ENCODE measurements at places on chromosomes 4 and X.

- no peak for DNase-seq
These were observed 378.3 kb upstream of the PCDH10 start for GRCh38 chr4:132770776-132771175.

DNA sequence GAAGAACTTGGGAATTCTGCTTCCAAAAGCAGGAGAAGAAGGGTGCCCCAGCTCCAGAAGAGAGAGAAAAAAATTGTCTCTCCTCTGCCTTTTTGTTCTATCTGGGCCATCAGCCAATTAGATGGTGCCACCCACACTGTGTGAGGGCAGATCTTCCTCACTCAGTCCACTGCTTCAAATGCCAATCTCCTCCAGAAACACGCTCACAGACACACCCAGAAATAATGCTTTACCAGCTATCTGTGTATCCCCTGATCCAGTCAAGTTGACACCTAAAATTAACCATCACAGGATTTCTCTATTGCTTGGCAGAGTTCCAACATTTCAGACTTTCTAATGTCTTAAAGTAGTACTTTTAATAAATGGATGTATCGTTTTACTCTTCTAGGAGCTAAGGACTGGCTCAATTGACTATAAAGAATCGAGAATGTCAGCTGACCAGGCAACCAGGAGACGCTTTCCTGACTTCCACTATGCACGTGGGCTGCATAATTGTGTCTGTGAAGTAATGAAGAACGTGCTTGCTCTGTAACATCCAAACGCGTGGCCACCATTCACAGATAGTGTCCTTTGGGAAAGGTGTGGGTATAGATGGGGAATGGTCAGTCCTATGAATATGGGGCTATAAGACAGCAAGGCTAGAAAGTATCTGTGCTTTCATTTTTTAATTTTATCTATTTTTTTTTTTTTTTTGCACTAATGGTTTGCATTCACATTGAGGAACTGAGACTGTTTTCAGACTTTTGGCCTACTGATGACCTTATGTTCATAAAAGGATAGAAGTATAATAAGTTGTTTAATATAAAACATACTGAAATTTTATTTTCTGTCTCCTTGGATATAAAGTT lies 9.9 kb upstream of the SMIM20 start:
- no peak for DNase-seq

GRCh38 chr4:63717384-63717783 lies 691.9 kb downstream of the TECRL start:
- DNase-seq = no peak

DNA sequence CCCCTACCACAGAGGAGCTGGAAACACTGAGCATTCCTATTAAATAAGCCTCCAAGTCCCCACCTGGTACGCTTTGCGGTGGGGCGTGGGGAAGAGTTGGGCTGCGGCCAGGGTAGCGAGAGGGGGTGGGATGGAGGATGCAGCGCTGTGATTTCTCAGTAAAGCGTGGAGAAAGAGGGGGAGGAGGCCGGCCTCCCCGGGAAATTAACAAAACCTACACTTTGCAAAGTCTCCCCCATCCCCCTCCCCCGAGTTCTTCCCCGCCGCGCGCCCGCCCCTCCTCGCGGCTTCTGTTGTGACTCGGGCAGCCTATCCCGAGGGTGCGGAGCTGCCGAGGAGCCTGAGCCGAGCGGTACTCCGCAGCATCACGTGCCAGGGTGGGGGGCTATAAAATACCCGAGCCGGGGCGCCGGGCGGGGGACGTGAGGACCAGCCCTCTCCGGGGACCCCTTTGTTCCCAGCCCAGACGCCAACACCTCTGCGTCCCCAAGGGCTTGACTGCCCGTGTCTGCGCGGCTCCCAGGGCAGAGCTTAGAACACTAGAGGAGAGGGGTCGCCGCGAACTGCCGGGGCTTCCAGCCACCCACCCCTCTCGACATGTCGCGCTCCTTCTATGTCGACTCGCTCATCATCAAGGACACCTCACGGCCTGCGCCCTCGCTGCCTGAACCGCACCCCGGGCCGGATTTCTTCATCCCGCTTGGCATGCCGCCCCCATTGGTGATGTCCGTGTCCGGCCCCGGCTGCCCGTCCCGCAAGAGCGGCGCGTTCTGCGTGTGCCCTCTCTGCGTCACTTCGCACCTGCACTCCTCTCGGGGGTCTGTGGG lies at the start of gene GSX2:
Gene GSX2 (plus strand): TSS at position 416 of the 827 bp plus-strand sequence. CDS start 182 bp downstream, at position 598.
- no peak for DNase-seq

- DNase-seq = no peak
These were observed 306.1 kb downstream of the BCOR start for GRCh38 chrX:39791691-39792090.

- no peak for DNase-seq
These were observed at the start of gene EGFL6 for GRCh38 chrX:13569479-13570260. TSS of gene EGFL6 (plus strand) at chrX:13569601. CDS start at chrX:13569862, 261 bp downstream.

DNA sequence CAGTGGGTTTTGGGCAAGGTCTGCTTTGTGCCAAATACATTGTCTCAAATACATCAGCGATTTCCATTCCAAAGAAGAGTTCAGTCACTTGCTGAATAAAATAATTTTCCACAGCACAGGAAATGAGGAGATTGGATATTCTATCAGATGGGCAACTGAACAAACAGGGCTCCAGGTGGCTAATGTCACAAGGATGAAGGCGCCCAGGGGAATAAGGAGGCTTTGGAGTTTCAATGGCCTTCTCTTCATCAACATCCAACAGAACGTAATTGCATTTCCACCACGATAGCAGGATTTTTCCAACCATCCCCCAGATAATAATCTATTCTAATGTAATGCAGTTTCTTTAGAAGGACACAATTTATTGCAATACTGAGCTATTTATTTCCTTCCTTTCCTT lies 104.7 kb upstream of the KLHL13 start:
- no peak for DNase-seq

- DNase-seq = no peak
These were observed 68.3 kb downstream of the SLIT2 start for GRCh38 chr4:20319825-20320612.

- DNase-seq = no peak
These were observed 512 bp upstream of the TMEM131L start for GRCh38 chr4:153465615-153466080.

GRCh38 chrX:93419642-93420041 lies 253.7 kb downstream of the NAP1L3 start:
- DNase-seq = no peak

- DNase-seq = no peak
These were observed 260.6 kb upstream of the BOD1L1 start for GRCh38 chr4:13888112-13888511.

GRCh38 chrX:24335871-24336270 lies 22.0 kb upstream of the SUPT20HL2 start:
- DNase-seq = no peak

- DNase-seq = no peak
These were observed 1.1 kb upstream of the SH3BP2 start for GRCh38 chr4:2791518-2792395.

GRCh38 chr4:128737098-128737513 lies 72.4 kb upstream of the JADE1 start:
- no peak for DNase-seq

DNA sequence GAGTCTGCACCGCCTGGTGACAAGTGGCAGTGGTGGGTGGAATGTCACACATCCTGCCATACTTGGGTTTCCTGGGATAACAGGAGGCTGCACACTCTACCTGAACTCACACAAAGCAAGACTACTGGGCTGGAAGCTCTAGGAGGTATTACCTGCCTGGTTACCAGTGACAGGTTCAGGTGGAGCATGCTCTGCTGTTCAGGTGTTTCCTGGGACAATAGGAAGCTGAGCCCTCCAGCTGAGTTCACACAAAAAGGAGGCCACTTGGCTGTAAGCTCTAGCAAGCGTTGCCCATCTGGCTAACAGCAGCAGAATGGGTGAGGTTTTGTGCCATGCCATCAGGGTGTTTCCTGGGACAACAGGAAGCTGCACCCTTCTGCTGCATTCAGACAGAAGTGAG lies 17.4 kb upstream of the UGT2B7 start:
- DNase-seq = no peak

DNA sequence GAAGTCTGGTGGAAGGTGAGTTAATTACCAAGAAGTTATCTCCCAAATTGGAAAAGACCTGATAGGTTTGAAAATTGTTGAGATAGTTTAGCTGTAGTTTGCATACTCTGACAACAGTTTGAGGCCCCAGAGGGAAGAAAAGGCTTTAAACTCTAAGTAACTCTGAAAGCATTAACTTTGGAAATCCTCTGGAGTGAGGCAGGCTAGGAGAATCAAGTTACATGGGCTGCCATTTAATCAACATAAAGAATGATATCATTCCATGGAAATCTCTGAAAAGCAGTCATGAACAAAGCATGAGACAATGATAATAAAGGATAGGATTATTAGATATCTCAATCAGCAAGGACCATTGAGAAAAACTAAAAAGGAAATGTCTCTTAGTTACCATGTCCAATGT lies 647.1 kb downstream of the ANKRD50 start:
- DNase-seq = no peak

DNA sequence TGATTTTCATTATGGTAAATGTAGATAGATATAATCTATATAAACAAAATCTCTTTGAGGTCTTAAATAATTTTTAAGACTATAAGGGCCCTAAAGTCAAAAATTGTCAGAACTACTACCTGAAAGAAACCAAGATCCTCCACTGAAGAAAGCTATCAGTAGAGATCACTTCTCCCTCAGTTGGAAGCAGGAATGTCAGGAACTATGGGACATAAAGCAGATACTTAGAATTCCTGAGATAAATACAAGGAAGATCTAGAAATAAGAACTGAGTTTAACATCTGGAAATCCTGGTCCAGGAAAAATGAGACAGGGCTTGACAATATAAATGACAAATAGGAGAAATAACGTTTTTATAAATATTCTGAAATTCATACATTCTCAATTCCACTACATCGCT lies 97.2 kb downstream of the ADAMTS3 start:
- DNase-seq = no peak

DNA sequence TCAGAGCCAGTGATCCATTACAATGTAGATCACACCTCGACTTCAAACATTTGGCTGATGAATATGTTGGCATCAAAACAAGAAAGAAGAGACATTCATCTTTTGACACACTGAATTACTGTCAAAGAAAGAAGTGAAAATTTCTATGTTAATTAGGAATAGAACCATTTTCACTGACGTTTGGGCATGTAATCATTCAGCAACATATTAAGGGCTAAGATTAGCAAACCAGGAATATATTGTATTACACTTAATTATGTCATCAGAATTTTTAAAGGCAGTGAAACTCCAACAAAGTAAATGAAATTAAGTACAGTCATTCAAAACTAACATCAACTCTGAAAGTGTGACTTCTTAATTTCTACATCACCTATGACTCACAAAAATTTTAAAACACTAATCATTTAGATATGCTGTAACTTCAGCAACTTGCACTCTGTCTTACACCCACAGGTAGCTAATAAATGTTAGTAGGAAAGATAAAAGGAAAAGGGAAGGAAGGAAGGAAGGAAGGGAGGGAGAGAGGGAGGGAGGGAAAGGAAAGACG lies 1.4 kb upstream of the SMR3A start:
- DNase-seq = no peak

- DNase-seq = no peak
These were observed 26.7 kb downstream of the PDS5A start for GRCh38 chr4:39950861-39951481.

DNA sequence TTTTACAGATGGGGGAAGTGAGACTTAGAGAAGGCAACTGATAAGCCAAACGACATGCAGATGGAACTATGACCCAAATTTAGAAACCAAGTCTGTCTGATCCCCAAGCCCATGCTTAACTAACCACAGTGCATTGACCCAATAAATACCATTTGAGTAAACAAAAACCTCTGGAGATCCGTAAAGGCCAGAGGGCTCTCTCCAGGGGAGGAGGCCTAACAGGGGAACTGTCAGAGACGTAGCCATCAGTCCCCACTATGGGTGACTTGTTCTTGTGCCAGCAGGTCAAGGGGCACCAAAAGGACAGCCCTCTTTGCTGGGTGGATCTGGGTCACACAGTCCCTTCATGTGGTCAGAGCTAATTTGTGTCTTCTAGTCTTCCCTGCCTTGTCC lies 420.2 kb downstream of the BCOR start:
- DNase-seq = no peak

DNA sequence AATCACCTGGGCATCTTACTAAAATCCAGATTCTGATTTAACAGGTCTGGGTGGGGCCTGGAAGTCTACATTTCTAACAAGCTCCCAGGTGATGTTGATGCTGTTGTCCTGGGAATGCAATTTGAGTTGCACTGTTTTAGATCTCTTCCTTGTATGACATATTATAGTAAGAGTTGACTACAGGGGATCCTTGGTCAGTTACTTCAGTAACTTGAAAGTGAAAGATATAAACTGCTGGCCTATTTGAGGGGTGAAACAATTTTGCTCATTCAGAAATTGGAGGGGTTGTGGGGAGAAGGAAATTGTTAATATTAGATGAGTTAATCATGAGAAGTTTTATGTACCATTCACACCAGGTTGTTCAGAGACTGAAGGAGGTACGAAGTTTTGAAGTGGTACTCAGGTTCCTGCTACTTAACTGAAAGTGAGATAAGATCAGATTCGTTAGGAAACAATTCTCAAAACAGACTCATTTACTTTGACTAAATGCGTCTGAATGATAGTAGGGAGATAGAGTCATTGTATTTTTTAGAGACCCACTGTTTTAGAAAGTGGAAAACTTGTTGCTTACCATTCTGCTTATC lies 12.5 kb downstream of the SH2D1A start:
- DNase-seq = no peak

- no peak for DNase-seq
These were observed 52.5 kb downstream of the SYNPO2 start for GRCh38 chr4:118941149-118941548.

- DNase-seq = no peak
These were observed 13.6 kb downstream of the OTC start for GRCh38 chrX:38365954-38366353.

DNA sequence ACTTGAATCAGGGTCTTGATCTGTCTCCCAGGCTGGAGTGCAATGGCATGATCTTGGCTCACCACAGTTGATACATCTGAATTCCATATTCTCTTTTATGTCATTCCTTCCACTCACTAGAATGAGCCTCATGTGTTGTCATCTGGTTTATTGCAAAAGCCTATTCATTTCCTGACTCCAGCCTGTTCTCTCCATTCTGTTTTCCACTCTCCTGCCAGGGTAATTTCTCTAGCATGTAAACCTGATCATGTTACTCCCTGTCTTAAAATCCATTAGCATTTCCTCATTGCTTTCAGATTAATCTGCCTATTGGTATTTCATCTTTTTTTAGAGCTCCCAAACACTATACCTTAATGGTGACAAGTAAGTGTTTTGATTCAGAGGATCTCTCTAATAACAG lies 4.3 kb upstream of the DDX60L start:
- no peak for DNase-seq

- DNase-seq = peak; percentile 80
These were observed 52.3 kb upstream of the PDLIM3 start for GRCh38 chr4:185587427-185588161.

DNA sequence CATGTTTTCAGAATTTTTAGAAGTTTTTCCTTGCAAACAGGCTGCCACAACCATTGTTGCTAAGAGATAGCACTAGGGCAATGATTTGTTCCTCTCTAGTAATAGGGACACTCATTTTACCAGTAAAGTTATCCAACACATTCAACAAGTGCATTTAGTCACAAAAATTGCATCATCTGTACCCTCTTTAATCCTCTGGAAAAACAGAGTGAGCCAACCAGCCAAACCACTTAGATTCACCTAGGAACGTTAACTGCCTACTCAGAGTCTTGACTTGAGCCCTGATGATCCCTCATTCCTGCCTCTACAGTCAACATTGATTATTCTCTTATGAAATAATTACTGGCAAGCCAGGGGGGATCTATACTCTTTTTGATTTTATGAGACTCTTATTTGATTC lies 17.0 kb upstream of the ADGRA3 start:
- no peak for DNase-seq

Measured in stimulated activated CD8-positive, alpha-beta memory T cell treated with anti-CD3 and anti-CD28 coated beads, Interleukin-7, amount 100 ng/mL, for 48 hours (primary cell).